Small intestine (tissue), 16 donors: ENCODE measurements at places on chromosomes 3 and 15.
A peak's percentile ranks its signal among the peaks of the same experiment; 100 is the strongest.

DNA sequence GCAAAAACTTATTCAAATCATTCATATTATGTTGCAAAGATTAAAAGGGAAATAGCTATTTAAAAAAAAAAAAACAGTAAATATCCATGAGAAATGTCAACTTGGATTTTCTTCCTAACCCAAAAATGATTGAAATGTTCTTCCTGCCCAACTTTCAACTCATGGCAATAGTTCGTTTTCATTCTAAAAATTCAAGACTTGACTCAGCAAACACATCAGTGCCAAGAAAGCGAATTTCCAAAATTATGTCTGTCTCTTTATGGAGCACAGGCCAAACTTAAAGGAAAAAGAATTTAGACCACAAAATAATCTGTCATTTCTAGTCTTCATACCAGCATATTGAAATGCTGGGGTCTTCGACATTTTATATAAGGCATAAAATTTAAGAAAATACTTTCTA is 63.7 kb downstream of the MAGI1 start:
- no peak for DNase-seq

DNA sequence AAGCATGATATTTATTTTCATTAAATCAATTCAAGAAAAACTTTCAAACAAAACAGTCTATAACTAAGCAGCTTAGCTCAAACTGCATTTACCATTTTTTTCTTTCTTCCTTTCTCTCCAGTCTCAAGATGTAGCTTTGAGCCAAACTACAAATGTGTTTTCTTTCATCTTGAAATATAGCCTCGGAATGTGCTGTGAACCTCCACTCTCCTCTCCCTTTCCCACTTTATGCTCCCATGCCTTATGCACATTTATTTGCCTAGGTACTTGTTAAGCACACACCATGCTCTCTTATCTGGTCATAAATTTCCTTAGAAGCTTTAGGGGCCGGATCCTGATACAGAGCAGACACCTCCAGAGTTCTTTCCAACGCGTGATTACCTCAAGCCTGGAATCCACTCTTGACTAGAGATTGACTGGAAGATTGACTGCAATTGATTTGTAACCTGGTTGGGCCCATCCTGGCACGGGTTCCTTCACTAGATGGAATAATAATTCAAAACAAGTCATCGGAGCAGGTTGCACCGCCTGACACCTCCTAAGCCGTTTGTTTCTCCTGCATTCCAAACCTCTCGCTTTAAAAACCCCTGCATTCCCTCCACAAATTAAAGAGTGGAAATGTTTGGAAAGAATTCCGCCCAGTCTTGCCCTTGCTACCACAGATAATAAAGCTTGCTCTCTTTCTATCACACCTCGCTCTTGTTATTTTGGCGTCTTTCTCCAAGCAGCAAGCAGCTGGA is 344.7 kb downstream of the CHL1 start:
- no peak for DNase-seq

GRCh38 chr3:148162132-148162531 is 535.6 kb upstream of the AGTR1 start:
- DNase-seq, result no peak

DNA sequence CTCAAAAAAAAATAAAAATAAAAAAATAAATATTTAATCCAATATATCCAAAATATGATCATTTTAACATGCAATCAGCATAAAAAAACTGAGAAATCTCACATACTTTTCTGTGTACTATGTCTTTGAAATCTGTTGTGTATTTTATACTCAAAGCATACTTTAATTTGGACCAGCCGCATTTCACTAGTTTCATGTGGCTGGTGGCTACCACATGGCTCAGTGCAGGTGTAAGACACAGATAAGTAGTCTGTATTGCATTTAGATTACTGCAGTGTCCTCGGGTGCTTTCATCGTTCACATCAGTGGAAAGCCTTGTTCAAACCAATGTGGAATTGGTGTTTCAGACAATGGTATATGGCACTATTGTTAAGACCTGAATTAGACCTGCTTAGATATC is 11.0 kb downstream of the CRTC3 start:
- DNase-seq, result no peak

DNA sequence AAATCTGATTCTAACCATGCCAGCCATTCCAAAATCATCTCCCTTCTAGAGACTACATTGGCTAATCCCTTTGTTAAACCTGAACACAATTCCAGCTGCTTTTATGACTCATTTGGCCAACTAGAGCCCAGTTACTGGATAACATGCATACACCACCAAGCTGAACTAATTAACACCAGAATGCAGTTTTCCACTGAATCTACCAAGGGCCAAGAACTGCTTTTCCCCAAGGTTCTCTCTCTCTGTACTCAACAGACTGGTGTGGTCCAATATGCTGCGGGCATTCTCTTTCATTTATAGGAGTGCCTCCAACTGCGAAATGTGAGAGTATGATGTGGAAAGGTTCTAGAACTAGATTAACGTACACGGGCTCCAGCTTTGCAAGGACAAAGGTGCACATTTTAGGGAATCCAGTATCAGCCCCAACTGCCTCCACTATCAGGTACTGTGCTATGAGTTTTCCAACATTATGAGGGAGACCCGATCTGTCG is 1.5 kb downstream of the CHSY1 start:
- DNase-seq, result no peak

- no peak for DNase-seq
Measured at GRCh38 chr15:40932156-40932555, 3.0 kb downstream of the DLL4 start.

GRCh38 chr3:24119321-24119751 is 174.2 kb downstream of the NR1D2 start:
- peak; percentile 54 for DNase-seq
